Activated T-cell treated with anti-CD3 and anti-CD28 coated beads, Interleukin-2, amount 50 U/mL, for 1 hour (primary cell): ENCODE measurements at places on chromosomes 3 and 15.

DNA sequence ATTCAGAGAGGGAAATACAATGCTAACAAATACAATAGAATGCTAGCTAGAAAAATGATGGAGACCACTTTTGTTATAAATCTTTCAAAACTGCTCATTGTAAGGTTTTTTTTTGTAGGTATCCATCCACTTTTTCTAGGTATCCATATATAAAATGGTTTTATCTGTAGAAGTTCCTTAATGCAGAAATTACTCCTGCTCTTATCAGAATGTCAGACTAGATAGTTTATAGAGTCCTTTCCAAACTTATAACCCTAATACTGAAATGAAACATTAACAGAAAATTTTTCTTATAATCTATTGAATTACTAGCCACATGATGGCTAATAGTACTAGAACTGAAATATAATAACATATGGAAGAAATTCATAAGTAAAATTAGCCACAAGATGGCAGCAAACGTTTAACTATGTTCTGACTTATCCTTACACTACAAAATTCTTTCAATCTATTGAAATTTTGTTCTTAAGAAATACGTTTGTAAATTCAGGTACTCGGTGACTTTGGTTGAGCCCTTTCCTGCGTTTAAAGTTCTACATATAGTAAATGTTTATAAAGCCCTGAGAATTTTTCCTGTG, 58.5 kb downstream of the ECT2 start:
- no peak for DNase-seq

DNA sequence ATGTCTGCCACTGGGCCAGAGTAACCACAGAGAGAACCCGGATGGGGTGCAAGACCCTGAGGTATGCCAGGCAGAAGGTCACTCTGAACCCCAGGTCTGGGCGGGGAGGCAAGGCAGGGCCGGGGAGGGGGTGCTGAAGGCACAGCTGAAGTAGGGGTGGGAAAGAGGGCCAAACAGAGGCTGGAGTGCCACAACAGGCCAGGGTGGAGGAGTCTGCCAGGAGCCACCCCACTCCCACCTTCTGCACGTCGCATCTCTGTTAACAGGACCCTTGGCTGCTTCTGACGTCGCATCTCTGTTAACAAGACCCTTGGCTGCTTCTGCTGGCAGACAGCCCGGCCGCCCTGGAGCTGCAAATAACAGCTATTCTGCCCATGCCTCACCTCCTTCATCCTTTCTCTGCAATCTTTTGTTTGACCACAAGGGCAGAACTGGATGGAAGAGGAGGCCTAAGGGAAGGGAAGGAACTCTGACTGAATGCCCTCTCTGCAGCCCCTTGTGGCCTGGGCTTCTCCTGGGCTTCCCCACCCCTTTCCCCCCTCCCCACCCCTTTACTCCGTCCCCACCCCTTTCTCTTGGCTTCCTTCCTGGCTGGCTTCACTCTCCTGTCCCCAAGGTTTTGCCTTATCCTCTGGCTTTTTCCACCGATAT, 20.6 kb upstream of the FBLN2 start:
- DNase-seq: no peak

GRCh38 chr3:138451595-138452162, 17.3 kb downstream of the ESYT3 start:
- DNase-seq: no peak

GRCh38 chr3:10340046-10340445, 19.1 kb upstream of the SEC13 start:
- no peak for DNase-seq

GRCh38 chr3:100634493-100635272, 25.3 kb downstream of the ADGRG7 start:
- DNase-seq: no peak

- DNase-seq: no peak
These were observed 3.4 kb upstream of the PXK start for GRCh38 chr3:58329150-58329921.

DNA sequence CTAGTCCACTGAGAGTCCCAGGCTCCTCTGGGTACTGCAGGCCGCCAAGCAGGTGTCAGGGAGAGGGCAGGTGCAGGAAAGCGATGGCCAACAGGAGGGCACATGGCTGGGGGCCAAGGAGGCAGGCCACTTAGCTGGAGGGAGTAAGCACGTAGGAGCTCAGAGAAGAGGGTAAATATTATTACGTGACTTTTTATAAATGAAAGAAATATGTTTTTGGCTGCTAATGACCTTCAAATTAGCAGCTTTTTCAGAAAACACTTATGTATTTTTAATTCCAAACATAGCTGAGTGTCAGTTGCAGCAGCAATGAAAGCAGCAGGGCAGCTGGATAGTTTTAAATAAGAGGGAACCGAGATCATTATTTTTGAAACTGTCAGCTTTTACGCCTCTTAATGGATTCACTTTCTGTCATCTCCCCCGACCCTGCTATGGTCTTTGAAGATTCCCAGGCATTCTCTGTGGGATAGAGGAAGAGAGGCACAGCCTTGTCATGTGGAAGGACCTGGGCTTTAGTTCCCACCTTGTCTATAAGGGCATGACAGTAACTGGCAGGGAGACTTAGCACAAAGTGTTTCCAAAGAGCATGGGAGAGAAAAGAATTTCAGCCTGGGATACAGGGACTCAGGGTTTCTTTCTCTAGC, 477.1 kb downstream of the EPHB1 start:
- DNase-seq: no peak

GRCh38 chr3:53043738-53044137, 2.1 kb downstream of the SFMBT1 start:
- no peak for DNase-seq

DNA sequence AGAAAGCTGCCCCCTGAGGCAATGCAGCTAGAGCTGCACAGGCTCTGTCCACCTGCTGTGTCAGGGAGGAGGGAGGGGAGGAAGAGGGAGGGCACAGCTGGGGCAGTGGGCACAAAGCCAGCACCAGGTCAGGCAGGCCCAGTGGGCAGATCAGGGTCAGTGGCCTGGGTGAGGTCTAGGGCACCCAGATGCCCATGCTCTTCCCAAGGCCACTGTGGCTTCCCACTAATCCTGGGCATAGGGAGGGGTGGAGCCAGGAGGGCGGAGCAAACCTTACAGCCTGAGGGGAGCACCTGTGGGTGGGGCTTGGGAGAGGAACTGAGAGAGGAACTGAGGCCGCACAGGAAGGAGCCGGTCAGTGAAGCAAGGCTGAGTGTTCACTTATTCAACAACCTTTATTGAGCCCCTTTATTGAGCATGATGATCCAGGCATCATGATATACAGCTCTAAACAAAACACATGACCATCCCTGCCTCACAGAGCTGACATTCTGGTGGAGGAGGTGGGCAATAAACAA, 55.0 kb downstream of the RHCG start:
- DNase-seq: no peak

DNA sequence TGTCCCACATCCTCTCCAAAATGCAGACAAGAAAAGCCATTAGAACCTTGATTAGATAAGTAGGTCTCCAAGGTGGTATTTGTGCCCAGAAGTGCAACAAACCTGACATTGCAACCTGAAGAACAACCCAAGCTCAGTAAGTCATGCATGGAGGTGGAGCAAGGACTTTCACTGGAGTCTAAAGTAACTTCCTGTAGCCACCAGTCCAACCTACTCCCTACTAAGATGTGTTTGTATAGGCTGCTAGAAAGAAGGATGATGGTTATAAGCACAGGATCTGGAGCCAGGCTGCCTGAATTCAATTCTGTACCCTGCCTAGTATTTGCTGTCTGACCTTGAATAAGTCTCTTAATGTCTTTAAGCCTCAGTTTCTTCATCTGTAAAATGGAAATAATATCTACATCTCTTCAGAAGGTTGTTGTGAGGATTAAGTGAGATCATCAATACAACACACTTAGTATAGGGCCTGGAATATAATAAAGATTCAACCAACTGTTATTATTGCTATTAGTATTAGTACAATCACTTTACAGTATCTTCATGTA, 32.3 kb downstream of the HDC start:
- no peak for DNase-seq

DNA sequence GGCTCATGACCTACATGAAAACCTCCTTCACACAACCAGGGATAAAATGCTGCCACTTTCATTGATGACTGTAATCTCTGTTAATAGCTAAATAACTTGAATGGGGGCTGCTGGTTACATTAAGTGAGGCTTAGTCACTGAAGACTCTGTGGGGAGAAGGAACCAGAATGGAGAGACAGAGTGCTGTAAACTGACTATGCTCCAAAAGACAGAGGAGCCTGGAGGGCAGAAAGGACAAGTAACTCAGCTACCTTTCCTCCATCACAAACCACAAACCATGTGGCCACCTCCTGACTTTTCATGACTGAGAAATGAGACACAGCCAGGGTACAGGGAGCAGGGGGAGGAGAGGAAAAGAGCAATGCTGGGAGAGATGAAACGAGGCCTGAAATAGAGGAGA, 97.1 kb upstream of the TRIM42 start:
- DNase-seq: no peak

GRCh38 chr3:146813496-146813895, 208.3 kb upstream of the PLSCR5 start:
- DNase-seq: no peak

GRCh38 chr3:171058058-171058457, 31.5 kb upstream of the SLC2A2 start:
- DNase-seq: no peak

- DNase-seq: no peak
These were observed 243.4 kb upstream of the TBC1D5 start for GRCh38 chr3:17985658-17986347.

- DNase-seq: no peak
These were observed 400.4 kb upstream of the RARB start for GRCh38 chr3:25027650-25028049.

DNA sequence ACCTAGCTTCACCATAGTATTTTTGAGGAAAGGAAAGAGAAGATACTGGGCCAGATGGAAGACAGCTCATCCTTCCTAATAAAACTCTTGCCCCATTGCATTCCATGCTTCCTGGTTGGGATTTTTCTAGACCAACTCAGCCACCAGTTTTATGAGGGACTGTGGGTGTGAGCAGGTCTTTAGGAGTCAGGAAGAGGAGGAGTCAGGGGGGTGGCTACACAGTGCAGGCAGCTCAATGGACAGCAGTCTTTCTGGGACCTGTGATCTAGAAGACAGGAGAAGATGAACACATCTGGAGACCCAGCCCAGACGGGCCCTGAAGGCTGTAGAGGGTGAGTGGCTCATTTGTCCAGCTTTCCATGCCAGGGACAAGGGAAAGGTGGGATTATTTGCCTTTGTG, at the start of gene NOX5:
Gene NOX5, plus strand, starts transcription at position 242 of the 400 bp plus-strand sequence. Its CDS starts 41 bp downstream, at position 283.
- no peak for DNase-seq

DNA sequence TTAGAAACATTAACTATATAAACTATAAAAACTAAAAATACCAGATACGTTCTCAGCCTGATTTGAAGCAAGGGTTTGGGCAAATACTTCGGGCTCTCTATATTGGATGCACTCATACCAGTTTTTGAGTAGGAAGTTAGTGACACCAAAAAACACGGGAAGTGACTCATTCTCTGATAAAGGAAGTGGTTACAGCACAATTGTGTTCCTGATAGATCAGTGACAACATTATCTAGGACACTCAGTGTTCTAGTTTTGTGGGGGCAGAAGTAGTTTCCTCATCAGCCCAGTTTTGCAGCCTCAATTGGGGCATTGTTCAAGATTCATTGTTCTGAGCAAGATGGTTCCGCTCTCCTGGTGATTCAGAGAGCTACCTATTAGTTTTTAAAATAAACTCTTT, 469.6 kb upstream of the DPPA4 start:
- no peak for DNase-seq

DNA sequence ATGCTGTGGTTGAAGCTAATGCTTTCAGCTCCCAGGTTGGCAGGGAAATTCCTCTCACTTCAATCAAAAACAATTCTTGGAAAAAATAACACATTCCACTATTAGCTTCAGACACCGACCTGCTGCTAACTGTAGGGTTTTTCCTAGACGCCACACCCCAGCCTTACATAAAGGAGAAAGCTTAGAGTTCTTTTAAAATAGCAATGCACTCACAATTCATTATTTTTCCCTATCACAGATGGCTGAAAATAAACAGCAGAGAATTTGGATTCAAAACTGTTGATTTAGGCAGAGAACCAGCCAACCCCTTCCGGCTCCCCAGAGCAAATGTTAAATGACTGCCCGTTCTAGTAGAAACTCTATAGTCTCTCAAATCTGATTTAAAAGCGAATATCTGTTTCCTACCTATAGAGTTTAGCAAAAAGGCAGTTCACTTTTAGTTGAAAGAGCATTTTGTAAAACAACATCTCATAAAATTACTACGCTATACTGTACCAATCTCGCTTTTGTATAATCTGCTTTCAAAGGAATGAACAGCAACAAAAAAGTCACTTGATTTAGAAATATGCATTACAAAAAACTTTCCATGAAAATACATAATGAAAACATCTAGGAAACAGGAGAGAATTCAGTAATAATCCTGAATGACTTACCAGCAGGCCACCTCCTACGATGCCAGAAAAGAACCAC, 586 bp downstream of the TM4SF1 start:
- DNase-seq: no peak

GRCh38 chr3:126999383-126999782, 16.5 kb downstream of the PLXNA1 start:
- no peak for DNase-seq

GRCh38 chr3:128523591-128523990, 30.6 kb upstream of the GATA2 start:
- no peak for DNase-seq

DNA sequence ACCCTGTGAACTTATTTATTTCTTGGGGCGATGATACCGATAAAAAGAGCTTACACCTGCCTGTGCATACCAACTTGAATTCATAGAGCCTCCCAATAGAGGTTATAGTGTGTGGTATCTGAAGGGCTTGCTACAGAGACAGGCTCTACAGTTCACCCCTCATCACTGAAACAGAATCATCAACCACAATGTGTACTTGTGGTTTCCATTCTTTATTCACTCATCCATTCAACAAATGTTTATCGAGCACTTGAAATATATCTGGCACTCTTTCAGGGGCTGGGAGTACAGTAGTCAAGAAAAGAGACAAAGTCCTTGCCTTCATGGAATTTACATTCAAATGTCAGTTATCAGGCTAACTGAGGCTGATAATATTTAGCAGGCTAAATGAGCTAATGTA, 134.4 kb upstream of the SKOR1 start:
- DNase-seq: no peak

DNA sequence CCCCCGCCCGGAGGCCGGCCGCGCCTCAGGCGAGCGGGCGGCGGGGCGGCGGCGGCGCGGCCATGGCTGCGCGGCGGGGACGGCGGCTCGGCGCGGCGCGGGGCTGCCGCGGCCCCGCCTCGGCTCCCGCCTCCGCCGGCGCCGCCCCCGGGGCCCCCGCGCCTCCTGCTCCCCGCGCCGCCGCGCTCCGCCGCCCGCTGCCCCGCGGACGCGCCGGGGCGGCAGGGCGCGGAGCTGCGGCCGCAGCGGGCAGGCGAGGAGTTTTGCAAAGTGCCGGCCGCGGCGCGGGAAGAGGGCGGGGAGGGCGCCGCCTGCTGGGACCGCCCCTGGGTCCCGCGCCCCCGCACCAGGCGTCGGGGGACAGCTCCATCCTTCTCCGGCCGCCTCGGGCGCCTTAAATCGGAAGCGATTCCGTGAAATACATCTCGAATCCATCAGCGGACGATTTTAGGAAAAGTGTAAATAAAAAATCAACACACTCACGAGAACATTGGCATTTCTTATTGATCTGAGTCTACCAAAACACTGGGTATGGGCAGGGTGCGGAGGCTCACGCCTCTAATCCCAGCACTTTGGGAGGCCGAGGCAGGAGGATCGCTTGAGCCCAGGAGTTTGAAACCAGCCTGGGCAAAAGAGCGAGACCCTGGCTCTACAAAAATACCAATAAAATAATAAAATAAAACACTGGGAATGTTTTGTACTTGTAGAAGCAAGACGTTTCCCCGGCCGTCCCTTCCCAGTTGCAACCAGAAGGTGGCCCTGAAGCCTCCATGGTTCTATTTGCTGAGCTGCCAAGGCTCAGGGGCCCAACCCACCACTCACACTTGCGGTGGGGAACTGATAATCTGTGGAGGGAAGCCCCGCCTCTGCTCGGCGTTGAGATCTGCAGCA, 136.9 kb downstream of the NUP210 start:
- DNase-seq: no peak
